Testis (tissue), 5 donors: ENCODE measurements at places on chromosomes 7 and 10. TPM values are rescaled to one million over a fixed set of nuclear protein-coding genes. Genes with fewer than 3 reads are reported as not detected.

CYP3A4 gene
- total RNA-seq, result 1.8 TPM

GPNMB gene
- total RNA-seq, result 33.6 TPM

GRCh38 chr10:24715246-24715769, 8.4 kb downstream of the ARHGAP21 start:
- no peak for DNase-seq

GRCh38 chr7:113550966-113551365, 367.8 kb downstream of the PPP1R3A start:
- no peak for DNase-seq
